ENCODE measurements at places on chromosomes 11 and 22.

DNA sequence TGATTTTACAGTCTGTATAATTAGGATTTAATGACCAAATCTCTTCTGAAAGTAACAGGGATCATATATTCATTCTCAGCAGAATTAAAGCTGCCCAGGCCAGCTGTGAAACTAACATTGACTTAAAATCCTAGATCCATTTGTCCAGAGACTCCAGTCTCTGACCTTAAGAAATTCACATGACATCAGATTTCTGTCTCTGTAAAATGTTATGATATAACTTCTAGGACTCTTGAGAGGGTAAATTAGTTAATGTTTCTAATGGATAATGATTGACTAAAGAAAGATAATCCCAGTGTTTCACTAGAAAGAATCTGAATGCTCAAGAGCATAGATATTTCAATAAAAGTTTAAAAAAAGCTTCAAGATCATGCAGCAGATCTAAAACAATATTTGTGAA, 6.3 kb downstream of the NOX4 start:
- no peaks in the 10 kb centered on the region for H3K4me1 ChIP-seq
- H3K36me3 ChIP-seq: no peaks in the 10 kb centered on the region
- H3K27ac ChIP-seq: no peak overlapping the region
- H3K4me3 ChIP-seq: no peak overlapping the region
- DNase-seq: no peak

- H3K27me3 ChIP-seq: no peaks in the 10 kb centered on the region
- H3K4me3 ChIP-seq: no peak overlapping the region
- no peaks in the 10 kb centered on the region for H3K36me3 ChIP-seq
Measured at GRCh38 chr11:19721176-19721575, 8.5 kb downstream of the NAV2 start.

GRCh38 chr11:1863352-1864216, 10.7 kb downstream of the LSP1 start:
- H3K4me3 ChIP-seq: no peak overlapping the region
- no peaks in the 10 kb centered on the region for H3K27me3 ChIP-seq
- peak overlapping the region; percentile 33 for H3K27ac ChIP-seq
- no peak for DNase-seq

GRCh38 chr11:67614730-67615714, 8.3 kb downstream of the NDUFV1 start:
- H3K4me1 ChIP-seq: peaks cover 26% of the 10 kb centered on the region
- peak overlapping the region; percentile 60 for H3K4me3 ChIP-seq
- H3K36me3 ChIP-seq: no peaks in the 10 kb centered on the region
- H3K27ac ChIP-seq: peak overlapping the region; percentile 96

GRCh38 chr22:29531419-29531818, 22.1 kb downstream of the THOC5 start:
- H3K4me3 ChIP-seq: no peak overlapping the region
- no peaks in the 10 kb centered on the region for H3K27me3 ChIP-seq
- H3K36me3 ChIP-seq: peaks cover 89% of the 10 kb centered on the region
- no peak overlapping the region for H3K27ac ChIP-seq

DNA sequence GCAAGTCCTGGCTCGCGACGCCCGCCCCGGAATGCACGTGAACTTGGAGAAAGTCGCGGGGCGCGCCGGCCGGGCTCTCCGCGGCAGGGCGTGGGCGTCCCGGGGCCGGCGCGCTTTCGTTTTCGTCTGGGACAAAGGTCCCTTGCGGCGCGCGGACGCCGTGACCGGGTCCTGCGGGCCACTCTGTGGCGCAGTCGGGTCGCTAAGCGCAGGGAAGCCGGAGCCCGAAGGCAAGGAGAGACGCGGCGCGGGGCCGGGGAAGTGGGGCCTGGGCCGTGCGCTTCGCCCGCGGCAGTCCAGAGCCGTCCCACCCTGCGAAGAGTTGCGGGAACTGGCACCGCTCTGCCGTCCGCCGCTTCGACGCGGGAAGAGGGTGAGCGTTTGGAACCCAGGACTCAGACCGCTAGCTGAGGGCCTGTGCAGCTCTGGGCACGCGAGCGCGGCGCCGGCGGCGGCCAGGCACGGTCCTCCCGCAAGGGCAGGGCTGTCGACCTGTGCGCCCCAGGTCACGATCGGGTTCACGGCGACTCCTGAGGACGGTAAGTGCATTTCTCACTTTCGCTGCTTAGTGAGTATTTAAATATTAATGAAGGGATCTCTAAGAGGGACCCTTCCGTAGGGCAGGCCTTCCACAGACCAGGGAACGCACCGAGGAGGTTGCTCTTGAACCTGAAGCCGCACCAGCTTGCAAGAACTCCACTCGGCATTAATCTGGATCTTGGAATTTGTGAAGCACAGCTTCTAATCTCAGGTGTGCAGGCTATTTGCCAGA, 78.0 kb upstream of the PPARA start:
- peak; percentile 21 for DNase-seq
- H3K4me1 ChIP-seq: no peaks in the 10 kb centered on the region
- H3K27me3 ChIP-seq: no peaks in the 10 kb centered on the region
- H3K4me3 ChIP-seq: peak overlapping the region; percentile 66
- H3K27ac ChIP-seq: peak overlapping the region; percentile 58

- no peaks in the 10 kb centered on the region for H3K36me3 ChIP-seq
- no peaks in the 10 kb centered on the region for H3K27me3 ChIP-seq
- DNase-seq: no peak
- H3K4me3 ChIP-seq: no peak overlapping the region
Measured at GRCh38 chr11:1391165-1392075, 1.7 kb downstream of the BRSK2 start.

DNA sequence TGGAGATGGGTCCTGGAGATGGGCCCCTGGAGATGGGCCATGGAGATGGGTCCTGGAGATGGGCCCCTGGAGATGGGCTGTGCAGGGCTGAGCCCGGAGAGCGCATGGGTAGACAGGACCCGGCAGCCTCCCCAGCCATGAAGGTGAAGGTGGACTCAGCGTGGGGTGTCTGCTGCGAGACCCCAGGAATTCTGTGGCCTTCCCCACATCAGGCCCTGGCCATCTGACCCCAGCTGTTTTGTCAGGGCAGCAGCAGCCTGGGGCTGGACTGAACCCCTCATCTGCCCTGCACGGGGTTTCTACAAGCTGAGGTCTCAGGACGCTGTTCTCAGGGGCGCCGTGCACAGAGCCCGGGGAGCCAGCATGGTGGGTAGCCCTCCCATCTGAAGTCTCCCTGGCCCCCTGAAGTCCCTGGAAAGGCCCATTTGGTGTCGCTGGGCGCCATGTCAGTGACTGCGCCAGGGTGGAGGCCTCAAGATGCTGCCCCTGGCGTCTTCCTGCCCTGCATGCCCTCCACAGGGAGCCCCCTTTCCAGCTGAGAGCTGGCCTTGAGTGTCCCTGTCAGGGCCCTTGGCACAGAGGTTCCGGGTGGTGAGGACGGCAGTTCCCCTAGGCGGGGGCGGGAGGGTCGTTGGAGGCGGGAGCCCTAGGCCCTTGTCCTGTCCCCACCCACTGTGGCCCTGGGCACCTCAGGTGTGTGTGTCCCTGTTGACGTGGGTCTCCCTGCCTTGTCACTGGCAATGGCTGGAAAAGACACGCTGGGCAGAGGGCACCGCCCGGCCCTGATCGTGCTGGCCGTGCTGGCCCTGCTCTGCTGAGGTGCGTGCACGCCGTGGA, 5.4 kb downstream of the BRSK2 start:
- no peaks in the 10 kb centered on the region for H3K27me3 ChIP-seq
- H3K36me3 ChIP-seq: no peaks in the 10 kb centered on the region
- no peaks in the 10 kb centered on the region for H3K4me1 ChIP-seq
- H3K27ac ChIP-seq: no peak overlapping the region
- no peak for DNase-seq
- H3K4me3 ChIP-seq: no peak overlapping the region

GRCh38 chr11:3795131-3796001, 2.0 kb downstream of the NUP98 start:
- H3K36me3 ChIP-seq: no peaks in the 10 kb centered on the region
- DNase-seq: no peak
- H3K4me1 ChIP-seq: peaks cover 25% of the 10 kb centered on the region

DNA sequence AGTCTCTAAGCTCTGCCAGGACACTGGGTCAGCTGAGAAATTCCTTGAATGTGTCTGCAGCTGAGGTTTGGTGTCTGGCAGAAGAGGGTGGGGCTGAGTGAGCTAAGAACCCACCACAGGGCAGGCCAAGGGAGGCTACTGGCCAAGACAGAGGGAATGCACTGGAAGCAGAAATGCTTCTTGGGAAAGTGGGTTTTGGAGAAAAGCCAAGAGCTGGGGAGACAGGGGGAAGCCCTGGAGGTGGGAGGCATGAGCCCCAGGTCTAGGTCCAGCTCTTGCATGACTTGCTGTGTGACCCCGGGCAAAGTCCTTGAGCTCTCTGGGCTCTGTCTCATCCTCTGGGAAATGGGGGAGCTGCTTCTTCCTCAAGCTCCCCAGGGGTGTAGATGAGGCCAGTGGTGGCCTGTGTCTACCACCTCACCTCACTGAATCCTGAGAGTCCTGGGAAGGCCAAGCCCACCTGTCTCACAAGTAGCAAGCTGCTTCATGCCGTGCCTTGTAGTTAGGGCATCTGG, 2.3 kb downstream of the MMP11 start:
- no peak overlapping the region for H3K27ac ChIP-seq
- no peaks in the 10 kb centered on the region for H3K36me3 ChIP-seq
- H3K4me1 ChIP-seq: peaks cover 22% of the 10 kb centered on the region
- no peak overlapping the region for H3K4me3 ChIP-seq
- no peak for DNase-seq

DNA sequence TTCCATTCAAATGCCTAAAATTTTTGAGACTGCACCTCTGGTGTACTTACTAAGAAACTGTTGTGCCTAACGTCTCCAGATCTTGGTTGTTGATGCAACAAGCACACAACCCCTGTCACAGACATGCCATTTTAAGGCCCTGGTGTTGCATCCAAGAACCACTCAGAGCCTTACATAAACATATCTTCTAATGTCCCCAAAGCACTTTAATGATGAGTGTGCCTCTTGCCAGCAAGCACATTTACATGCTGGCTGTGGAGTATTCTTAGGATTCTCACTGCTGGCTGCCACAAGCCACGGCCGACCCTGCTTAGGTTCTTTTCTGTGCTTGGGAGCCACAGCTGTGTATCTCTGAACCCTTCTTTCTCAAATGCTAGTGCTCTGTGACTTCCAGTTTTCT, 201.4 kb downstream of the ADAMTS15 start:
- DNase-seq: no peak
- H3K4me3 ChIP-seq: no peak overlapping the region
- H3K36me3 ChIP-seq: no peaks in the 10 kb centered on the region
- H3K4me1 ChIP-seq: no peaks in the 10 kb centered on the region
- no peaks in the 10 kb centered on the region for H3K27me3 ChIP-seq

DNA sequence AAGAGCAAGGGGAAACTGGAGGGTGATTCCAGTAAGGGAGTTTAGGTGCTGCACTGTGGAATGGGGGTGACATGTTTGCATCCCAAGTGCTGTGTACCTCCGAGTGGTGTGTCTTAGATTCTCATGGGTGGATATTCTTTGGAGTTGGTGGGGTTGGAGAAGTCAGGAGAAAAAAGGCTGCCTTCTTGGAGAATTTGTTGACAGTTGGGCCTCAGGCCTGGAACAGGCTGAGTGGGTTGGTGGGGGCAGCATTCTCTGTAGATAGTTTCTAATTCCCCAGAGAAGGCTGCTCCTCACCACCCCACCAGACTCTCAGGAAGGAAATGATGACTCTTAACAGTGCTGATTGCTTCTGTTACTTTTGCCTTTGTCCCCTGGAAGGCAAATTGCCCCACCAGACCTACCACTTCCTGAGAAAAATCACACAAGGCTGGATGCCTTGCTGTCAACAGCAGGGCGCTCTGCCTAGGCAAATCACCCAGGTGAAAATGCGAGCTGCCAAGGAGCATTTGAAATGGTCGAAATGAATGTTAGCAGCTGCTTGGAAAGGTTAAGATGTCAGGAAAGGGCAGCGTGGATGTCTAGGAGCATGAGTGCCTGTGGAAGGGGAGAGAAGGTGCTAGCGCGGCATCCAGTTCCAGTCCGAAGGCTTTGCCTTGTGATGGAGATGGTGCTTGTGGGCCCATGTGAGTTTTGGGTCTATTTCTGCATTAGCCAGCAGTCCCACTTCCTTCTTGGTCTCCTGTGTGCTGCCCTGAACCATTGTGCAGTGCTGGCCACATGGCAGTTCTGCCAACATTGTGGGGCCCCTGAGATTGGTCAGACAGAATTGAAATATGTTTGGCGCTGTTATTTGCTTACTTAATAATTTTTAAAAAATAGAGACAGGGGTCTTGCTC, 29.7 kb upstream of the SORL1-AS1 start:
- DNase-seq: peak; percentile 70
- H3K36me3 ChIP-seq: peaks cover 11% of the 10 kb centered on the region
- peak overlapping the region; percentile 61 for H3K27ac ChIP-seq
- H3K4me1 ChIP-seq: peaks cover 25% of the 10 kb centered on the region
- no peaks in the 10 kb centered on the region for H3K27me3 ChIP-seq

DNA sequence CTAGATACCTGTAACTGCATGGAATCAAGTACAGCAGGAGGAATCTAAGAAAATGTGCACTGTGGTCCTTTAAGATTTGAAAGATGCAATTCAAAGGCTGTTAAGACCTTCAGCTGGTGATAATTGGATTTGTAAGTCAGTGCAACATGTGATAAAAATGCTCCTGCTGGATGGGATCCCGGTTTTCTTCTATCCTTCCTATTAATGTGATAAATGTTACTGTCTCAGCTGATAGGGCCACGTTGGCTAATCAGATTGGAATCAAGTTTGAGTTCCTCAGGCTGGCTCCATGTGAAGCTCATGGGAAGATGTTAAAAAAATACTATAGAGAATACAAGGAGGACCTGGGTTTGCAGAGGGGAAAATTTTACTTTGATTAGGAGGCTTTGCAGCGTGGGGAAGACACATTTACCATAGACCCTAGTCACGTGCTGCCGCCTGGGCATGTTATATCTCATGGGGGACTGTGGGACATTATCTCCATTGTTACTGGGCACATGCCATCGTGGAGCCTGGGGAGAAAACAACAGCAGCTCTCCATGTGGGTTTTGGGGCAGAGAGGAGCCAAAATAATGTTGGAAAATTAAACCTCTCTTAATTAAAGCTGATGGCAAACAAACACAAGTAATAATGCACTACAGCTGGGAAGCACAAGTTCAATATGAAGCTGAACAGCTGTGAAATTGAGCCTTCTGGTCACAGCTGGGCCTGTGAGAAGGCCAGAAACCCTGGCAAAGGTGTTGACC, 652.5 kb downstream of the NTM start:
- H3K27me3 ChIP-seq: no peaks in the 10 kb centered on the region
- no peaks in the 10 kb centered on the region for H3K4me1 ChIP-seq
- no peak overlapping the region for H3K4me3 ChIP-seq

DNA sequence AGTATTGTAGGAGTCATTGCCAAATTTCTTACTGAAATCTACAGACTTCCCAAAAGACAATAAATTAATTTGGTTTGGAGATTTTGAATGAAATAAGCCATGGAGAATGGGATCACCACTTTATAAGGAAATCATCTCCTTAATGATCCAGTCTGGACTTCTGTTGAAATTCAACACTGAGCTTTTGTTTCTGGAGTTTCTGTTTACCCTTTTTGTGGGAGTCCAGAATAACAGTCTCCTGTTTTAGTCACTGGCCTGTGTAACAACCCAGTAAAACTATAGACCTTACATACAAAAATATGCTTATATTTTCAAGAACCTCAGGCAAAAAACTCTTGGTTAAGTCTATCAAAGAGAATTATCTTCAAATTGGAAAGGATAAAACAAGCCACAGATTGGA, 321.7 kb upstream of the PLET1 start:
- no peak overlapping the region for H3K27ac ChIP-seq
- no peaks in the 10 kb centered on the region for H3K4me1 ChIP-seq
- H3K27me3 ChIP-seq: no peaks in the 10 kb centered on the region
- H3K4me3 ChIP-seq: no peak overlapping the region
- no peaks in the 10 kb centered on the region for H3K36me3 ChIP-seq
